Activated CD8-positive, alpha-beta T cell treated with anti-CD3 and anti-CD28 coated beads for 36 hours (primary cell): ENCODE measurements at places on chromosomes 13 and 19. TPM values are rescaled to one million over a fixed set of nuclear protein-coding genes. Genes with fewer than 3 reads are reported as not detected.

- peak overlapping the region; percentile 87 for H3K27ac ChIP-seq
- no peaks in the 10 kb centered on the region for H3K36me3 ChIP-seq
- peak overlapping the region; percentile 80 for H3K4me3 ChIP-seq
- DNase-seq, result peak; percentile 80
These were observed 1.1 kb upstream of the ATP11A start for GRCh38 chr13:112688560-112689302.

- peaks cover 68% of the 10 kb centered on the region for H3K4me1 ChIP-seq
- peak overlapping the region; percentile 84 for H3K4me3 ChIP-seq
- peak overlapping the region; percentile 98 for H3K27ac ChIP-seq
- no peaks in the 10 kb centered on the region for H3K27me3 ChIP-seq
- DNase-seq, result peak; percentile 53
- H3K36me3 ChIP-seq, result peaks cover 45% of the 10 kb centered on the region
These were observed 767 bp upstream of the GPR18 start for GRCh38 chr13:99258946-99259345.

- no peak for DNase-seq
- H3K4me3 ChIP-seq, result no peak overlapping the region
- H3K36me3 ChIP-seq, result no peaks in the 10 kb centered on the region
- no peaks in the 10 kb centered on the region for H3K27me3 ChIP-seq
These were observed 207.9 kb upstream of the CSNK1A1L start for GRCh38 chr13:37313372-37313771.

DNA sequence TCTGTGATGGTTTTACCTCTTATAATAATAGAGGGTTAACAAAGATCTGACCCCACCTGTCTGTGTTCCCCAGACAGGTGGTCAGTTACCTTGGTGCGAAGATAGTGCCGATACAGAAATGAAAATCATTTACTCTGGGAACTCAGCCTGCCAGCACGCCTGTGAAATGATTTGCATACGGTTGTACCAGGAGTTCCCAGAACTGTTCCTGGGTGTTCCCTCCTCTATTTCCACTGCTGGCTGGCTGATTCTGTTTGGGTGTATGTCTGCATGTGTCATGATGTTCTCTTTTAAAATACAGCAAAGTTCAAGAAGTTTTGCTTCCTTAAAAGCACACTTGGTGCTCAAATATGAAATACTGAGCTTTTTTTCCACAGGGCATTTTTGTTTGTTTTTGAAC is 527.1 kb downstream of the FGF9 start:
- H3K27ac ChIP-seq, result no peak overlapping the region
- H3K4me3 ChIP-seq, result no peak overlapping the region
- DNase-seq, result no peak
- H3K36me3 ChIP-seq, result no peaks in the 10 kb centered on the region

DNA sequence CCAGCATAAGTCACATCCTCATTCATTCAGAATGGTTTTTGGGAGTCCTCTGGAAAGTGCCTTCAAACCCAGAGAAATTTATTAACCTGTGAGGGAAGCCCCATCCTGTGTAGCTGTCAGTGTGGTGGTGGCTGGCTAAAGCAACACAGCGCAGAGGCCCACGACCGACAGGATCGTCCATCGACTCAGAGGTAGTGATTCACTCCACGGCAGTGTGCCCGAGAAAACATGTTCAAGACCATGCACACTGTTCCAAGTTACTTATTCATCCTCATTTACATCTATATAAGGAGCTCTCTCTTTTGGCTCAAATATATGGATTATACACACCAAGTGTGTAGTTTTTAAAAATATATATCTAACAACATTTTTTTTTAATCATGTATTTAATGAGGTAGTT is 96.3 kb upstream of the SLC15A1 start:
- no peak for DNase-seq
- H3K4me3 ChIP-seq, result no peak overlapping the region
- peaks cover 26% of the 10 kb centered on the region for H3K36me3 ChIP-seq
- H3K27me3 ChIP-seq, result no peaks in the 10 kb centered on the region
- peaks cover 10% of the 10 kb centered on the region for H3K4me1 ChIP-seq
- H3K27ac ChIP-seq, result no peak overlapping the region

EFNB2 gene
- total RNA-seq, result 0.20 TPM

DNA sequence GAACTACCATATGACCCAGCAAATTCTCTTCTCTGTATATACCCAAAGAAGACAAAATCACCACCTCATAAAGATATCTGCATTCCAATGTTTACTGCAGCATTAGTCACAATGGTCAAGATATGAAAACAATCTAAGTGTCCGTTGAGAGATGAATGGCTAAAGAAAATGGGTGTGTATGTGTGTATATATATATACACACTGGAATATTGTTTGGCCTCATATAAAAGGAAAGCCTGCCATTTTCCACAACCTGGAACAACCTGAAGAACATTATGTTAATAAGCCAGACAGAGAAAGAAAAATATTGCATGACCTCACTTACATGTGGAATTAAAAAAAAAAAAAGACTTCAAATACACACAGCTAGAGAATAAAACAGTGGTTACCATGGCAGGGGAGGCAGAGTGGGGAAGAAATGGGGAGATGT is 29.5 kb upstream of the RBM26 start:
- no peaks in the 10 kb centered on the region for H3K36me3 ChIP-seq
- H3K27me3 ChIP-seq, result no peaks in the 10 kb centered on the region
- no peak overlapping the region for H3K27ac ChIP-seq
- no peak for DNase-seq
- H3K4me3 ChIP-seq, result no peak overlapping the region
- peaks cover 16% of the 10 kb centered on the region for H3K4me1 ChIP-seq

CDX2 gene
- not detected for total RNA-seq

MOB3A gene
- 185 TPM for total RNA-seq

ZNF45 gene
- 7.9 TPM for total RNA-seq

DNA sequence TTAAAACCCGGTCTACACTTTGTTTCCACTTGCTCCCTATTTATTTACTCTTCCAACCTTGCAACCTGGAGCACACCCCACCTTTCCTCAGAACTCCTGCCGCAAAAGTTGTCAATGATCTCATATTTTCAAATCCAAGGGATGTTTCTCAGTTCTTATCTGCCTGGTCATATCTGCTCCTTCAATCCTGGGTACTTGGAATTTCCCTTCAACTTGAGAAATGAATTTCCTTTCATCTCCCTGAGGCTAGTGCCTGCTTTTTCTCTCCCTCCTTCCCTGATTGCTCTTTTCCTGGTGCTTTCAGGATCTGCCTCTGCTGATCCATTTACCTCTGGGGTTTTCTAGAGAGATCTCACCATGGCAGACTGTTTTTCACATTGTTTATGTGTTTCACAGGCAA is 154.8 kb upstream of the IRS2 start:
- H3K4me1 ChIP-seq, result no peaks in the 10 kb centered on the region
- H3K36me3 ChIP-seq, result no peaks in the 10 kb centered on the region
- H3K27me3 ChIP-seq, result no peaks in the 10 kb centered on the region
- DNase-seq, result no peak

C13orf46 gene
- total RNA-seq, result 1.6 TPM

GRCh38 chr19:3565139-3565538 is 7.6 kb upstream of the HMG20B start:
- H3K4me1 ChIP-seq, result no peaks in the 10 kb centered on the region
- H3K4me3 ChIP-seq, result no peak overlapping the region
- H3K36me3 ChIP-seq, result no peaks in the 10 kb centered on the region
- no peak for DNase-seq

GRCh38 chr19:38173291-38174041 is 50.6 kb downstream of the DPF1 start:
- no peak for DNase-seq
- H3K27ac ChIP-seq, result no peak overlapping the region
- no peak overlapping the region for H3K4me3 ChIP-seq
- H3K27me3 ChIP-seq, result no peaks in the 10 kb centered on the region

ZNF320 gene
- total RNA-seq, result 9.4 TPM
